ENCODE measurements at places on chromosomes 4 and X.

- no peak for DNase-seq
Measured at GRCh38 chr4:35689870-35690269, 554.4 kb downstream of the ARAP2 start.

GRCh38 chrX:18873189-18873791, 110.6 kb downstream of the PHKA2 start:
- DNase-seq: no peak

DNA sequence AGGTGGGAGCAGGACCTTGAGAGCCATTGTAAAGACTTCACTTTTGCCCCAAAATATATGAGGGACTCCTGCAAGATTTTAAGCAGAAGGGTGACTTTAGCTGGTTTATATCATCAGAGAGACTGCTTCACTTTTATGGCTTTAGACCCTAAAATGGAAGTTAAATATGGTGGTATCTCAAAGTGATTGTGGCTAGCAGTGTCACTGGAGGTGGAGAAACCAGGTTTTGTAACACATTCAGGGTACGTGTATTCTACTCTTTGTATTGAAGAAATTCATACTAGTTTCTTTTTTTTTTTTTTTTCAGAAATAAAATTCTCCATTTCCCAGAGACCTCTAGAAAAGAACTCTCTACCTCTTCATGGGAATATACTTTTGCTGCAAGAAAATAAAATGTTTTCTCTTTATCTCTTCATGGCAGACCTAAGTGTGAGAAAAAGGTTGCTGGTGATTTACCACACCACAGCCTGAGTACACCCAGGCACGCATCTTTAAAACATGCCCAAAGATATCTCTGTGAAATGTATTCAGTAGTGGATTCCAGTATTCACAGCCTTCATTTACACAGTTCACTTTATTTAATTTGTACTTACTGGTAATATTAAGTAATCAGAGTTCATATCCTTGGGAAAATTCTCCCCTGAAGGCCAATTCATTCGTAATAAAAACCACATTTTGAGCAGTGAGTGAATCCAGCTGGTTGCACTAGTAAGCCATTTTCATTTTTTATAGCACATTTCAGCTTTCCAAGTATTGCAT, 74.3 kb upstream of the GUCY1A1 start:
- DNase-seq: no peak

DNA sequence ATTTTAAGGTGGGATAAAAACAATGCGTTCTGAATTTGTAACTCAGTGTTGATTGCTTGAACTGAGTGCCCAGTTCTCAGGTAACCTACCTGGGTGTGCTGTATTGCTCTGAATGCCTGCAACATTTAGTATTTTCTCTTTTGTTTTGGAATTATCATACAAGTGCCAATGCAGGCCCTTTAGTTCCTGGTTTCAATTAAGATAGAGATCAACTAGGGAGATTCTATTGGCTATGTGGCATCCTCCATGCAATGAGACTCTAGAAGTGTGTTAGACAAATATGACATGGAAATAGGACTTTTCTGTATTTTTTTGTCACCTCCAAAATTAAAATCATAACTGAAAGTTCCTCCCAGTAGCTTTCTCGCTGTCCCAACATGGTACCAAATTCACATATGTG, 438.7 kb upstream of the IGFBP7 start:
- no peak for DNase-seq

DNA sequence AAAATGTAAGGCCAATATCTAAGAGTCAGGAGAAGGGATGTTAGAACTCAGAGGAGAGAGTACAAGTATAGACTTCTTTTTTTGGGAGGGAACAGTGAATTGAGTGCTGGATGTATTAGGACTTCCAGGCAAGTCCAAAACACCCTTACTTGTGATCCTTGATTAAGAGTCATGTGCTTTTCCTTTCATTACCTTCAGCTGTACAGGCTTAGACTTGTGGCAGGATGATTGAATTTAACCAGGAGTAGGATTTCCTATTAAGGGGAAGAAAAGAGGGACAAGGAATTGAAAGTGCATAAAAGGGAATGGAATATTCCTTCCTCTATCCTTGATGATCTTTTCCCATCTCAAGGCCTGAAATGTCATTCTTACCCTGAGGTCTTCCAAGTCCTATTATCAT, 606.7 kb downstream of the STIM2 start:
- DNase-seq: no peak

DNA sequence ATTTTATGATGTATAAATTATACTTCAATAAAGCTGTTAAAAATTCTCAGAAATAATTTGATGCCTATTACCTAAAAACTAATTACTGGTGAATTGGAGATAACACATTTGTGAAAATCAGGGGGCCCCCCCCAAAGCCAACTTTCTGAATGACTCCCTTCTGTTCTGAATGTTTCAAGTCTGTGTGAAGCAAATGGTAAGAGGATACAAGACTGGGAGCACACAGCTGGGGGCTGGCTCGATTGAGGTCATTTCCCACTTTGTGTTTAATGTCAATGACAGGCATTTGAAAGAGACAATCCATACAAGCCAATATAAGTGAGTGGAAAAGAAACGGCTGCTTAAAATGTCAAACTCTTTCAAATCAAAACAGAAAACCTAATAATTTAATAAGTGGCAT, 155.8 kb downstream of the SH2D1A start:
- no peak for DNase-seq

- DNase-seq: no peak
Measured at GRCh38 chr4:186617921-186618320, 62.6 kb upstream of the MTNR1A start.

- DNase-seq: no peak
Measured at GRCh38 chr4:90546114-90546513, 418.9 kb downstream of the CCSER1 start.

DNA sequence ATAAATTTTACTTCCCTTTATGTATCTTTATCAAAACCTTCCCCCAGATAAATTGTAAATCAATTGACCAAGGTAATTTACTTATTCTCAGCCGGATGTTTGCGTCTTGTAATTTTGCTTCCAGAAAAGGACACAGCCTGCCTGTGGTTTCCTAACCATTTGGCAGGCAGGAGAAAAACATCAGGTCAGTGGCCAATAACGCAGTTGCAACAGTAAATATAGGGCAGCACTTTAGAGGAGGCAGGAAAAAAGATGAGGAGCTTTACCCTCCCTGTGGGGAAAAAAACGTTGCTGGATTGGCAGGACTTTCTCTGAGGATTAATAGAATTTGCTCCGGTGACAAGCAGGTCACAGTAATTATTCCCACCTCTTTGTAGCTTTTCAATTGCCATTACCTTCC, 2618.1 kb downstream of the ARAP2 start:
- DNase-seq: no peak

GRCh38 chrX:138996268-138996667, 284.8 kb upstream of the FGF13 start:
- DNase-seq: no peak

GRCh38 chr4:146095091-146095690, 80.3 kb upstream of the LSM6 start:
- no peak for DNase-seq

GRCh38 chr4:105624530-105624929, 72.1 kb downstream of the ARHGEF38 start:
- no peak for DNase-seq

DNA sequence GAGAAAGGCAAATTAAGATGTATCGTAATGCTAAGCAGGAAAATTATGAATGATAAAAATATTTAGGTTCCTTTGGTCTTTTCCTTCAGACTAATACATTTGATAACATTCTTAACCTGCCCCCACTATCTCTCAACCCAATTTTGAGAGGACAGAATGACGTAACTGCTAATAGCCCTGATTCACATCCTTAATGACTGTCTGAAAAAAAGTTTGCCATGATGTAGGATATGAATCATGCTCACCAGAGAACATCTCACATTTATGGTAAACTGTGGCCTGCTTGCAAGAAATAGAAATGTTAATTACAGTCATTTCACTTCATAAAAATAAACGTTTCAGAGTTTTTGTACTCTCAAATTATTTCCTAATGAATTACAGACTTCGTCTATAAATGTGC, 128.0 kb upstream of the VEGFC start:
- no peak for DNase-seq

- DNase-seq: no peak
Measured at GRCh38 chr4:138650929-138651448, 364.6 kb upstream of the NOCT start.

GRCh38 chr4:85895755-85896154, 420.8 kb downstream of the ARHGAP24 start:
- no peak for DNase-seq

GRCh38 chrX:13733506-13733905, 914 bp downstream of the TRAPPC2 start:
- DNase-seq: no peak

GRCh38 chr4:126106658-126107057, 791.9 kb downstream of the FAT4 start:
- DNase-seq: no peak

- DNase-seq: no peak
Measured at GRCh38 chrX:94676285-94676684, 1002.3 kb downstream of the FAM133A start.

DNA sequence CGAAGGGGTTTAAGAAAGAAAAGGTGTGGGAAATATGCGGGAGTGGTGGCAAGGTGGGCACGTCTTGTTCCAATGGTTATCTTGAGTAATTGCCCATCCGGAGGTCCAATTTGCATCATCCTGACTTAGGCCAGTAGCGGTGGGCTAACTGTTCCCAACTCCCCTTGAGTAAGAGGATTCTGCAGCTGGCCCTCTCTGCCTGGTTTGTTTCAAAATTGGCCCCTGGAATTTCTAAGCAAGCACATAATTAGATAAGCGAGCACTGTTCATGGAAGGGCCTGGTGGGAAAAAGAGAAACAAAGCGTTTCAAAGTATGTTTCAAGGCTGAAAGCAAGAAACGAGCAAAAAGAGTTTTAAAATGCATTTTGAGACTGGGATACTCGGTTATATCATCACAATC, 198.2 kb downstream of the CEP135 start:
- no peak for DNase-seq

- no peak for DNase-seq
Measured at GRCh38 chrX:41421071-41421729, 25.9 kb upstream of the NYX start.

DNA sequence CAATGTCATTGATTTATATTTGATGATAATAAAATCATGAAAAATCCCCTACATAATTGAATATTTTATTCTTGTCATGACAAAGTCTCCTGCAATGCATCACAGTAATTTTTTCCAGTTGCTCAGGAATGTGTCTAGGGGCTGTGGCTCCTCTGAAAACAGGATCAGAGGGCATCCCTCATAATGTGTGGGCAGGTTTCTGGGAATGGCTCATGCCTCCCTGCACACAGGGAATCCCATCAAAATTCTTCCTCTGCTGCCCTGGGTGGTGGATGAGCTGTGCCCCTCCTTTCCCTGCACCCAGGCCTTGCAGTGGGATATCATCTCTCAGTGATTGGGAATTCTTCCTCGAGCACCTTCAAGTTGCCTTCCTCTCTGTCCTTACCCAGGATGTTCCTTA, 20.4 kb upstream of the PUDP start:
- no peak for DNase-seq

DNA sequence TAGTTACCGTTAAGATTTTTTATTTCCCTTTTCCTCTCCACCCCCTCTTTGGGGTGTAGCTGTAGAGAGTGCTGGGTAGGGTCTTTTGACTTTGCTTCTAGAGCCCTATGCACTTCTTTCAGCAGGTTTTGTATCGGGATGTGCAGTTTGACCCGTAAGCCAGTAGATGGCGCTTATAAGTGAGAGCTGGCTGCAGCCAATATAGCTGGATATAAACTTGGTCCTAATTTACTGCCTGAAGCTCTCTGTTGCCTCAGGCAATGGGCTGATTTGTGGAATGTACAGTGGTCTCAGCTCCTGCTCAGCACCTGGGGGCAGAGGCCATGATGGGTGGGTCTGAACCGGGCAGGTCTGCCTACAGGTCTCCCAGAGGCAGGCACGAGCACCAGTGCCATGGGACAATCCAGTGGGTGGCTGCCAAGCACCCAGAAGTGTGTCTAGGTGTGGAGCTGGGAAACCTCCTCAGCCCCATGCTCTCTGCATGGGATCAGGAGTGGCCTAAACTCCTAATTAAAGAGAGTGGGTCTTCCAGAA, 146.5 kb downstream of the SPANXN1 start:
- no peak for DNase-seq

GRCh38 chr4:183441276-183441675, 3.2 kb upstream of the CDKN2AIP start:
- no peak for DNase-seq

GRCh38 chr4:7812921-7813320, 126.7 kb downstream of the AFAP1 start:
- DNase-seq: no peak

DNA sequence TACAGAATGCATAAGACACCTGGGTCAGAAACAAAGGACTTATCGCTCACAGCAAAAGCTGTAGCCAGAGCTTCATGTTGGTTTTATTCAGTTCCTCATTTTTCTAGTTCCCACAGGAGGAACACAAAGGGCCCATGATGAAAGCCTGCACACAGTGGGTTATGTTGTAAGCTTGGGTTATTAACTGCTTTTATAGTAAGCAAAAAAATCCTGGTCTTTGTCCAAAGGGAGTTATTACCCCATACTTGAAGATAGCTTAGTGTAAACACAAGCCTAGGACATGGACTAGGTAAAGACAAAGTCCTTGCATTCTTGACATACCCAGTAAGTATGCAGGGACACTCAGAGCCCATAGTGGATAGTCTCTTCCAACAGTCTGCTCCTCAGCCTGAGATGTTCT, 11.7 kb downstream of the BBS12 start:
- DNase-seq: no peak

GRCh38 chrX:103197721-103198306, 17.1 kb upstream of the BEX4 start:
- DNase-seq: no peak

DNA sequence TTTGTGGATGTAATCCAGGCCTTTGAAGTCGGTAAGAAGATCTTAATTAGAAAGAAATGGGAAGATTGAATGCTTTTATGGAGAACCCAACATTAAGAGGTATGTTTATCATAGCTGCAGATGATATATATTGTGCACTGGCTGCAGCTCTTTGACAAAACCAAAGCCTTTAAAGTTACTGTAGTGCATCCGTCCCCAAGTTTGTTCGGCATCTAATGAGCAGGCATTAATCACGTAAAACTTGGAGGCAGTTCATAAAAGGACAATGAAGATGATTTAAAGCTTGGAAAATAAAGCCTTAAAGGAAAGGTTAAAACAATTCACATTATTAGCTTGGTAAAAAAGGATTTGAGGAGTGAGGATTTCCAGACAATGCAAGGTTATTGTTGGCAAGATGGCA, 150.8 kb upstream of the ARX start:
- no peak for DNase-seq

DNA sequence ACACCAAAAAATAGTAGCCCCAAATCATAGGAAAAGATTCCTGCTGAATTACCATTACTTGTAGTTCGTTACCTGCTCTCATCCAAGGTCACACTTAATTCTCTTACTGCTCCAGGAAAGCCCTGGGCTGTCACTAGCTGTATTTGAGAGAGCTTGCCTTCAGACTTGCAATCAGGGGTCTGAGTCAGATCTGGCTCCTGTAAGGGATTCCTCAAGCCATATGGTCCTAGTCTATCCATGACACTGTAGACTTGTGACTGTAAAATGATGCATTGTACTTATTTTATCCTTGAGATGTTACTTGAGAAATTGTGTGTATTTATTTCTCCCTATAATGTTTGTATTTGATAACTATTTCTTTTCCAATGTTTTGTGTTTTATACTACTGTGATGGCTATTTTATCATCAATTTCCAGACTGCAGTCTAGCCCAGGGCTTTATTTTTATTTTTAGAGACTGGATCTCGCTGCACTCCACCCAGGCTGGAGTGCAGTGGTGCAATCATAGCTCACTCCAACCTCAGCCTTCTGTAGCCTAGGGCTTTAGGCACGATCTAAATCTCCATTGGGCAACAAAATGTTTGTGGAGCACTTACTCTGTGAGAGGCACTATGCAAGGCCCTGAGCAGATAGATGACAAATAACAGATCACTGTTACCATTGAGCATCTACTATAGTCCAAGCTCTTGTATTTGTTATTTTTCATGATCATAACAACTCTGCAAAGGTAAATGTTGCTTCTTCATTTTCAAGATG, 24.2 kb downstream of the ERVMER34-1 start:
- DNase-seq: no peak
